DMS79 treated with DMSO at 0.1 percent for 48 hours (cell line): ENCODE measurements at places on chromosomes 3 and 15.
A peak's percentile ranks its signal among the peaks of the same experiment; 100 is the strongest.

DNA sequence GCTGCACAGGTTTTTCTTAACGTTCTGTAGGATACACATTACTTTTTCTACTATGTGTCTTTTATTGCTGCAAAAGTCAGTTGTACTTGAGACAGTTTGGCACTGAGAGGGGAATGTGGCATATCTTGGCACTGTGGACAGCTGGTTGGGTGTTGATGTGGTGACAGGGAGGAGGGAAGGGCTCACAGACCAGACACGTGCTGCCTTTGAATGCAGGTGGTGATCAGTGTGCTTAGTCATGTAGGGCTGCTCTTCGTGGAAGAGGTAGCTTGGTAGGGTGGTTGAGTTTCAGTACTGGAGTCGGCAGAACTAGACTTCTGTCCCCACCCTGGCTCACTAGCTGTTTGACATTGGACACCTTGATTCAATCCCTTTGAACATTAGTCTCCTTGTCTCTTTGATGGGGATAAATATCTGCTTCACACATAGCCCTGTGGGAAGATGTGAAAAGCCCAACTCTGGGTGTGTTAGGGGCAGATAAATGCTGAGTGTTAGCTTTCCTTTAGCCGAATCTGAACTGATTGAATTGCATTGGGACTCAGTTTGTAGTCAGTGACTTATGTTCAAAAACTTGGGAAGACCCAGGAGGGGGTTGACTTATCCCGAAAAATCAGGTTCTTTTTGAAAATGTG lies 108.4 kb downstream of the PTPRG start:
- DNase-seq = no peak

DNA sequence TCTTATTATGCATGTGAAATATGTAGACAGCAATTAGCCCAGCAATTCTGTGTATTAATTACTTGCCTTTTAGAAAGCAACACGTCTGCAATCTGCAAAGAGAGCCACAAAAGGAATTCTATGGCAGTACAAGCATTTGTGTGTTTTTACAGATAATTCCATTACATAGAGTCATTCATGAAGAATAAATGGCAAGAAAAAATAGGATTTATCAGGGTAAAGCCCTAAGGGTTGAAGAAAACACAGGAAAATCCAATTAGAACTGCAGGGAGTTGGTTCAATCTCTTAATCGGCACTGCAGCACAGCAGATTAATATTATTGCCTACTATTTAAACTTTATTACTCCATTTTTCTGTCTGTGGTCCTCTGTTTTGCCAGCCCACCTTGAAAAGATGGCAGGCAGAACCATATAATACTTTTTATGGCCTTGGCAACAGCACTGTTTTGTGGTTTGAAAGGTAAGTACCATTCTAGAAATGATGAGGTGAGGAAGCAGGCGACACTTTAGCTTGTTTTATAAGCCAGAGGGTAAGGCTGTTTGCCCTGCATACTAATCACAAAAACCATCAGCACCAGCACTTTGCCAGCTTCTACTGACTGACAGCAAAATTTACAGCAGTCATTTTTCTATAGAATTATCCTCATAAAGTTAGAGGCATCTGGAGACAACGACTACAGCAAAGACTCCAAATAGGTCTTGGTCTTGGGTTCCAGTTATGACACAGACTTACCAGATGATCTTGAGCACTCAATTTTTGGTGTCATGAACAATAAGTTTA lies 638.2 kb upstream of the NAALADL2 start:
- no peak for DNase-seq

- no peak for DNase-seq
Observed at GRCh38 chr15:39997031-39997430, 42.0 kb downstream of the SRP14 start.

GRCh38 chr15:90638201-90638691 lies 78.9 kb upstream of the BLM start:
- no peak for DNase-seq

DNA sequence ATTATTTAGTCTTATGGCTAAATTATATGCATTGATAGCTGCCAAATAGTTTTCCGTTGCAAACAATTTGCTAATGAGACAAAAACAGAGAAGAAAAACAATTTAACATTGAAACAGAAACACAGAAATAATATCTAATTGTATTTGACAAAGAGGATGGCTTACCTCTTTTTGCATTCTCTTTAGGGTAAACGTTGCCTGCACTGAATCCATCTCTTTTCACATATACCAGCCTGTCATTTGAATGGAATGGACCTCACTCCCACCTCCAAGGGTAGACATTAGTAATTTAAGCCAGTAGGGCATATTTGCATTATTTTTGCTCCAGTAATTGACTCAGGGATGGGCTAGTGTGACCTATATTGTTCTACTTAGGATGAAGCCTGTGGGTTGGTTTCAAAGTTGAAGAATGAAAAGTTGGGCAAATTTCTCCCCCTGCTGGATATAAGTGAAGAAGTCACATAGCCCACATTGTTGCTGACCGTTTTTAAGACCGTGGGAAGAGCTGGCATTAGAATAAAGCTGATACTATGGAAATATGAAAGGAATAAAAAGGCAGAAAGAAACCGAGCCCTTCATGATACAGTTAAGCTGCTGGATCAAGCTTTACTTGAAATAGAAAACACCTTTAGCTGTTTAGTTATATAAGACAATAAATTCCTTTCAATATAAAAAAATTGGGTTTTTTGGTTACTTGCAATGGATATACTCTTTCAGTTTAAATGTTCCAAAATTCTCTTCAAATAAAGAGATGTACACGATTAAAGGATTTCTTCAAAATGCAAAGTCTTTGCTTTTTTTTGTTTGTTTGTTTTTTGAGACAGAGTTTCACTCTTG lies 26.9 kb downstream of the PIERCE2 start:
- DNase-seq = no peak

DNA sequence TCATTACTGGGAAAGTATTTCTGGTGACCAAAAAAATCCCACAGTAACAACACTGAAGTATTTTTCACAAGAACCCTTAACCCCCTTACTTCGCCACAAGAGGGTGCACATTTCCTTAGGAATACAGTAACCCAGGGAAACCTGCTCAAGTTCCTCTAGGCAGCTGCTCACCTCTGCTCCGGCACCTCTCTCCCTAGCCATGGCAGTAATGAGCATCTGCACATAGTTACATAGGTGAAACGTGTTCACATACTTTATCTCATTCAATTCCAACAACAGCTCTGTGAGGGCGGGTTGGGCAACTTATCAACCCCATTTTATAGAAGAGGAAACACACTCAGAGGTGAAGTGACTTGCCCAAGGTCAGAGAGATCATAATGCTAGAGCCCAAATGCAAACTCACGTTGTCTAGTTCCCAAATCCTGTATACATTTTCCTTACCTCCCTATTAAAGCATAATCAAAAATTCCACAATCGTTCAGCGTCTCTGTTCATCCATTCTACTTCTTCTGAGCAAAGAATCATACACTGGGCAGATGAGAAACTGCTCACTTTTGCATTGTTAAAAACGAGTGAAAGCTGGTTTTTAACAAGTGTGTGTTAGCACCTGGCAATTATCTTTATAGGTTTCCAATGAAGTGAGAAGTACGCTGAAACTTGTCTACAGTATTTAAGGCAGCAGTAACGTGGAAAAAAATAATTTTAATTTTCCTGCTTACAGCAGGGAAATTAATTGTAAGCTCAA lies 90.7 kb downstream of the IGF2BP2 start:
- DNase-seq = peak; percentile 55

- no peak for DNase-seq
Observed at GRCh38 chr3:80374423-80374822, 606.6 kb upstream of the ROBO1 start.

DNA sequence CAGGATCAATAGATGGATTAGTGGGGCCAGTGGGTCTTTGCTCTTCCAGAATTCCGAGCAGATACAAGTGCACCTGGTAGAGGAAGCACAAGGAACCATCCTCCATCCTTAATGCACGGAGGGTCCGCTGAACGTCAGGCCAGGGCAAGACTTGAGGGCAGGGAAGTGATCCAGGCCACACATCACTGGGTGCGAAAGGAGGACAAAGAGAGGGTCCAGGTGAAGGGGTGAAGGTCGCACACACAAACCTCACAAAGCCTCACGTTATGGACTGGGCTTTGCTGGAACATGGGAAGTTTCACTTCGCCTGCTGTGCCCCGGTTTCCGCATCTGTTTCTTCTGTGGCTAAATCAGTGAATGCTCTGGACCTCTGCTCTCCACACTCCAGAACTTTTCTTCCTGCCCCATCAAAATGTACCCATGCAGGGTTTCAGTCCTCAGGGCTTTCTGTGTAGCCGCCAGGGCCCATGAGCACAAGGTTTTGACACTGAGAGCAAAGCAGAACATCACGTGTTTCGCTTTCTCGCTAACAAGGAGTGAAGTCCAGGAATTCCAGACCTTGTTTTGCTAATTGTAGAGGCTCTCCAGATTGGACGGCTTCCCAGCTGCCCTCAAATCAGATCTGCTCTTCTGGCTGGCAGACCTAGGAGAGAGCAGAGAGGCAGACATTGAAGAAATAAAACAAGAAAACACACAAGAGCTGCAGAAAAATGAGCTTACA lies 56.3 kb downstream of the KLF15 start:
- DNase-seq = no peak
